ENCODE measurements at places on chromosomes 16 and 17.

- no peak for DNase-seq
These were observed 93.4 kb downstream of the NCOR1 start for GRCh38 chr17:16121915-16122314.

- no peak for DNase-seq
These were observed 101.3 kb downstream of the ZFHX3 start for GRCh38 chr16:72946474-72947194.

DNA sequence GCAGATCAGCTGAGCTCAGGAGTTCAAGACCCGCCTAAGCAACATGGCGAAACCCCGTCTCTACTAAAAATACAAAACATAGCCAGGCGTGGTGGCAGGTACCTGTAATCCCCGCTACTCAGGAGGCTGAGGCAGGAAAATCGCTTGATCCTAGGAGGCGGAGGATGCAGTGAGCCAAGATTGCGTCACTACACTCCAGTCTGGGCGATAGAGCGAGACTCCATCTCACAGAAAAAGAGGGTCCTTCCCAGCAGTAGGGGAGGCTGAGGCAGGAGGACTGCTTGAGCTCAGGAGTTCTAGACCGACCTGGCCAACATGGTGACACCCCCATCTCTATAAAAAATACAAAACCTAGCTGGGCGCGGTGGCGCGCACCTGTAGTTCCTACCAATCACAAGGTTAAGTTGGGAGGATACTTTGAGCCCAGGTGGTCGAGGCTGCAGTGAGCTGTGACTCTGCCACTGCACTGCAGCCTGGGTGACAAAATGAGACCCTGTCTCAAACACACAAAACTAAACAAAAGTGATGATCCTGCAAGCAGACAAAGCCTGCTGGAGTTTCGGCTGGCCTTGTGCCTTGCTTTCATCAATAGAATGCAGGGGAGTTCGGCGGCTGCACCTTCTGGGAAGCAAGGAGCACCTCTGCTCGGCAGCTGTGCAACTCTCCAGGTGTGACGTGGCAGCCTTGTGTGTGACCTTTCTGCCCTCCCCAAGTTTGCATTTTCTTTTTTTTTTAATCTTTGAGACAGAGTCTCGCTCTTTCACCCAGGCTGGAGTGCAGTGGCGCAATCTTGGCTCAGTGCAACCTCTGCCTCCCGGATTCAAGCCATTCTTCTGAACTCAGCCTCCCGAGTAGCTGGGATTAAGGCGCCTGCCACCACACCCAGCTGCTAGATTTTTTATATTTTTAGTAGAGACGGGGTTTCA is 12.4 kb upstream of the YWHAE start:
- no peak for DNase-seq

DNA sequence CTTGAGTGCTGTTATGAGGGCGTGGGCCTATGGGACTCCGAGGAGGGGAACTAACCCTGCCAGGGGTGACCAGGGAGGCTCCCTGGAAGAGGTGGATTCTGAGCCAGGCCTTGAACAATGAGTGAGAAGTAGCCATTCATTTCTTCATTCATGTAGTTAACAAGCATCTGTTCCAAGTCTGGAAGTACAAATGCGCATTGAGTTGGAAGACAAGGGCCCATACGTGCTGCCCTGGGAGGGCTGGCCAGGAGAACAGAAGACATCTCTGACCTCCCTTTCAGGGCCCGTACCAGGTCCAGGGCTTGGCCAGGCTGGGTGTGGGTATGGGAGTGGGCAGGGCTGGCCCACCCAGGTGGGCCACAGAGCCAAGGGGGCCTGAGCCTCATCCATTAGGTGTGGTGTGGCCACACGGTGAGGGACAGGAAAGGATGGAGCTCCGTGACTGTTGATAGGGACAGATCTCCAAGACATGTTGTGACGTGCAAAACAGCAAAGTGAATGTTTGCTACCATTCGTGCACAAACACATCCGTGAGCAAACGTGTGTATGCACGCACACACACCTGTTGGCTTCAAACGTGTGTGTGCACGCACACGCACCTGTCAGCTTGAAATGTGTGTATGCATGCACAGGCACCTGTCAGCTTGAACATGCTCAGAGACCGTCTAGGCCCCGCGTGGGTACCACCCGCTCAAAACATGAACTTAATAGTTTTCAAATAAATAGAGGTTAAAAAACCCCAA is 46.8 kb downstream of the ZDHHC7 start:
- no peak for DNase-seq

- DNase-seq, result no peak
These were observed 20.5 kb upstream of the HEXD start for GRCh38 chr17:82397449-82398335.

- DNase-seq, result no peak
These were observed 10.0 kb downstream of the MMP15 start for GRCh38 chr16:58035356-58036170.

DNA sequence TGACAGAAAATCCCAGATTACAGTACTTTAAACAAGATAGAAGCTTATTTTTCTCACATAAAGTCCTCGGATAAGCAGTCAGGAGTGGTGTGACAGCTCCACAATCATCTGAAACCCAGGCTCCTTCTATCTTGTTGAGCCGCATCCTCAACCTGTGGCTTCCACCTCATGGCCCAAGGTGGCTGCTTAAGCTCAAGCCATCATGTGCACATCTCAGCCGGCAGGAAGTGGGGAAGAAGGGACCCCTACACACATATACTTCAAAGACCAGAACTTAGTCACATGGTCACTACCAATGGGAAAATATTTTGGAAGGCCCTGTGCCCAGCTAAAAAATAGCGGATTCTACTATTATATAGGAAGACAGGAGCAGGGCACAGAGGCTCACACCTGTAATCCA is 11.0 kb upstream of the FBXO47 start:
- DNase-seq, result no peak

- DNase-seq, result no peak
These were observed 1.6 kb downstream of the TBX4 start for GRCh38 chr17:61453566-61454380.

GRCh38 chr17:10673312-10673711 is 16.2 kb upstream of the MYH3 start:
- DNase-seq, result no peak

DNA sequence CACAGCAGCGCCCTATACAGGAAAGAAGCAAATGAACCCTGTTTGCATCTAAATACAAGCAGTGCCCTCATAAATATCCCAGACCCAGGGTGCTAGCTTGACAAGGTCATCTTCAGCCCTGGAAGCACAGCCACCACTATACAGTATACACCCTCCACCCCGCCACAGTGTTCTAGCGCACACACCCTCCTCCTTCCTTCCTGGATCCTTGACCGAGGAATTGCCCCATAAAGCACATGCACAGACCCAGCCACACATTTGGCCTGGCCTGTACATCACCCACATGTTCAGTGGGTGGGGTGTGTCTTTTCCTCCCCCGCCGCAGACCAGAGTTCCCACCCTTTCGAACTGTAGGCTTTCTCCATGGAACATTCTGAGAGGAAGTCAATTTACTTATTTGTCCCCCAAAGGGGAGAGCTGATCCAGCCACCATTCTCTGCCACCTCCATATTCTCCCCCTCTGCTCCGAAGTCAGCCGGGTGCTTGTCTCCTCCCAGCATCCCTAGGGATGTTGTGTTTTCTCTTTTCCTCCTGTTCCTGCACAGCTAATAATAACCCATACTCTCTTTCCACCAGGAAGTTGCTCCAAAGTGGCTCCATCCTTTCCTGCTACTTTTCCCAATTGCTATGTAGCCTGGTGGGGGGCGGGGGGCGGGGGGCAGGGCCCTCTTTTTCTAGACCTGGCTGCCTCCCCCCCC is 6.6 kb downstream of the ABI3 start:
- DNase-seq, result no peak

DNA sequence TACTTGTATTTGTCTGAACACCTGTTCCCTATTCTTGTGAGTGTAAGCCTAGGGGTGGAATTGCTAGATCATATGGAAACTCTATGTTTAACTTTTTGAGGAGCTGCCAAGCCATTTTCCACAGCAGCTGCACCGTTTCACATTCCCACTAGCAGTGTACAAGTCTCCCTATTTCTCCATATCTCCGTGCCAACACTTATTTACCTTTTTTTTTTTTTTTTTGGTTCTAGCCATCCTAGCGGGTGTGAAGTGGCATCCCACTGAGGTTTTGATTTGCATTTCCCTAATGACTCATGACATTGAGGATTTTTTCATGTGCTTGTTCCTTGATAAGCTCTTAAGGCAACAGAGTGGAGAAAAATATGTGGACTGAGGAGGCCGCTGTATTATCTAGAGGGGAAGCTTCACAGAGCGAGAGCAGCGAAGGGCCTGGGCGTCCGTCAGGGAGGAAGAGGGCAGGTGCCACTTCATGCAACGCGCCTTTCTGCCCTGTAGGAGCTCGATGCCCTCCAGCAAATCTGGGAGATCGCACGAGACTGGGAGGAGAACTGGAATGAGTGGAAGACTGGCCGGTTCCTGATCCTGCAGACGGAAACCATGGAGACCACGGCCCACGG is 50.0 kb downstream of the DNAH2 start:
- DNase-seq, result no peak

GRCh38 chr16:89325861-89326471 is 108.5 kb downstream of the ZNF778 start:
- no peak for DNase-seq

GRCh38 chr16:46621934-46622676 is 926 bp upstream of the SHCBP1 start:
- DNase-seq, result no peak

DNA sequence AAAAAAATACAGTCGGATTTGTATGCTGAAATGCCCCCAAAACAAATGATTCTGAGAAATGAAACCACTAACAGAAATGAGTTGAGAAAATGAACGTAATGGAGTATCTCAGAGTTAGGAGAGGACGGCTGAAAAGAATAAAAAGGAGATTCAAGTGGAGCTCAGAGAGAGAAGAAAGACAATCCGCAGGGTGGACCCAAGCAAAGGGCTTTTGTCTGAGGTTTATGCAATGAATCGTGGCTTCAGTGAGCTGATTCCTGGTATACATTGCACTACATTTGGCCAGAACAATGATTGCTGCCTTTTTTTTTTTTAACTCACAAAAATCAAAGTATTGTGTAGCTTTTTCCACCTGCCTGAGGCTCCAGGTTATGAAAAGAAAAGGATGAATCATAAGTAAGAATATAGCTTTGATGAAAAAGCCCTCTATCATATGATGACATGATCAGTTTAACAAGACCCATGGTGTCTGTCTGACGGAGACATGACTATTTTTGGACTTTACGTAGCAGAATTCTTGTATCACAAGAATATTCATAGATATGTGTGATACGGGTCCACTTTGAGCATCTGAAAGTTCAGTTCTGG is 4.4 kb upstream of the MED9 start:
- DNase-seq, result no peak

DNA sequence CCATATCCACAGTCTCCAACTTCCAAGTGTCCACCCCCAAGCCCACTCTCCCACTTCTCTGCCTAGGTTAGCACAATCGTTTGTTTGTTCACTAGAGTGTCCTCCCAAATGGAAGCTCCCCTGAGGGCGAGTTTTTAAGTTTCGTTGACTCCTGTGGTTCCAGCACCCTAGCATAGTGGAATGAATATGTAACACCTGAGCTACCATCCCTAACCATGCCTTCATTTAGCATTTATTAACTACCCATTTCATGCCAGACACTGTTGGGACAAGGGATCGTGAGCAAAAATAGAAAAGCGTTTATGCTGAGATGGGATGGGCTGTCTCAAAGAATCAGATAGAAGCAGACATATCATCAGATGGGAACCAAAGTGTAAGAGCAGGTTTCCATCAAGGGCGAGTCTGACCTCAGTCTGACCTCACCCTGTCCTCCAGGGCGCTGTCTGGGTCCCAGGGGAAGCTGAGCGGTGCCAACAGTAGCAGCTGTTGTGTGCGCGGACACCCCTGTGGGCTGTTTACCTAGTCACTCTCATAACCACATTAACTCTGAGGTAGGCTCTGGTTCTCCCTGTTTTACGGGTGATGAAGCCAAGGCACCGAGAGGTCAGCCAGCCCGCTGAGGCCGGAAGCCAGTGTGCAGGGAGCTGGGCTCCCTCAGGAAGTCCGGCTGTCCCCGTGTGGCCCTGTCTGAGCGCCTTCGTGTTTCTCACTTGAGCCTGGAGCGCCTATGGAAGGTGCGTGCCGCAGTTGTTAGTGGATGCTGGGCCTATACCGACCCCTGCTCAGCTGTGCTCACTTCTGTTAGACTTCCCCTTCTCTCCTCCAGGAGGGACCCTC is 6.2 kb downstream of the CNP start:
- DNase-seq, result no peak

GRCh38 chr16:5001571-5001970 is 32.2 kb downstream of the NAGPA start:
- no peak for DNase-seq

DNA sequence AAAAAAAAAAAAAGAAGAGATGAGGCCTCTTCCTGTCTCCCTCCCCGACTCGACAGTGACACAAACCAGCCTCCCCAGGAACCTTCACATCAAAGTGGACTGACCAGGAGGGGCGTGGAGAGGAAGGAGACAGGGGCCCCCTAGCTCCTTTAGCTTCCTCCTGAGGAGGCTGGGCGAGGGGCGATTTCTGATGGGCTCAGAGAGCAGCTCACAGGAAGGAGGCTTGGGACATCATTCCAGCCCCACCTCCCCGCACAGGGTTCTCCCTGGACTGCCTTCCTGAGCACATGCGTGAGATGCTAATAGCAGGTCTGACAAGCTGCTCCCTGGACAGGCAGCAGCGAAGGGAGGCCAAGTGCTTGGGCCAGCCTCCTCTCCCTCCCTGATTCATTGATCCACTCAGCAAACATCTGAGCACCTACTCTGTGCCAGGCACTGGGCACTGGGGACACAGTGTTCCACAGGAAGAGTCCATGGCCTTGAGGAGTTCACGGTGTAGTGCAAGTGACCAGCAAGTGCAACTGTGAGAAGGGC is 14.4 kb upstream of the DOK4 start:
- no peak for DNase-seq

DNA sequence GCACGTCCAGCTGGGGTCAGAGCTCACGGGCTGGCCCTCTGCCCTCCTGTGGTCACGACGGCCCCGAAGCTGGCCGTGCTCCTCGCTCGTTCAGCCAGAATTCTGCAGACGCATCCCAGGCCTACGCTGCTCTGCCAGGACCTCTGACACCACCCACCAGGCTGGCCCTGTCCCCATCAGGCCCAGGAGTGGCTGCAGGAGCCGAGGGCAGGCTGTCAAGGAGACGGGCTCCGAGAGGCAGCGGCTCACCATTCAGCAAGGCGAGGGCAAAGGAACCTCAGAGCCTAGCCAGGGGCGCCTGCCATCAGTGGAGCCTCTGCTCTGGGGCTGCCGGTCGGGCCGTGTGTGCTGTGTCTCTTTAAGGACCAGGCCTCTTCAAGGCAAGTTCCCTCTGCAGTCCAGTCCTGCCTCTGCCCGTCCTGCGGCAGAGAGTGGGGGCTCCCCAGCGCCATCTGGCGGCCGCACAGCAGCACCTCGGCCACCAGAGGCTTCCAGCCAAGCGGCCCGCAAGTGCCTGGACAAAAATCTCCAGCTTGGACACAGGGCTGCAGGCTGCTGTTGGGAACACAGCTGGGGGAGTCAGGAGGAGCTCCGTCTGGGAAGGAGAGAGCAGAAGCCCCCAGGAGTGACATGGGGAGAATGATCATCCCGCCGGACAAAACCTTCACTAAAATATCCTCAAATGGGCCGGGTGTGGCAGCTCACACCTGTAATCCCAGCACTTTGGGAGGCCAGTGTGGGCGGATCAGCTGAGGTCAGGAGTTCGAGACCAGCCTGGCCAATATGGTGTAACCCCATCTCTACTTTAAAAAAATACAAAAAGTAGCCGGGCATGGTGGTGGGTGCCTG is 7.4 kb upstream of the ABR start:
- peak; percentile 64 for DNase-seq

GRCh38 chr17:51391982-51392654 is 131.8 kb downstream of the UTP18 start:
- DNase-seq, result no peak

- DNase-seq, result no peak
These were observed 2.4 kb upstream of the CAPN15 start for GRCh38 chr16:525123-525519.

GRCh38 chr16:75043175-75043895 is 44.5 kb downstream of the ZNRF1 start:
- DNase-seq, result no peak

All from activated T-helper 1 cell treated with anti-CD3 and anti-CD28 coated beads, Interleukin-12 subunit alpha, Interleukin-12 subunit beta, Interleukin-2, Interleukin-4 antibody, amounts not matched to agents 30 ng/mL and 10 ng/mL and 1 ng/mL, durations not matched to agents 14 hours and 24 hours and 36 hours (primary cell).